ENCODE measurements at places on chromosomes 7 and 10.

- no peak for DNase-seq
Observed at GRCh38 chr10:110530131-110530831, 32.6 kb downstream of the DUSP5 start.

- no peak for DNase-seq
Observed at GRCh38 chr7:102320601-102321350, 34.1 kb downstream of the SH2B2 start.

DNA sequence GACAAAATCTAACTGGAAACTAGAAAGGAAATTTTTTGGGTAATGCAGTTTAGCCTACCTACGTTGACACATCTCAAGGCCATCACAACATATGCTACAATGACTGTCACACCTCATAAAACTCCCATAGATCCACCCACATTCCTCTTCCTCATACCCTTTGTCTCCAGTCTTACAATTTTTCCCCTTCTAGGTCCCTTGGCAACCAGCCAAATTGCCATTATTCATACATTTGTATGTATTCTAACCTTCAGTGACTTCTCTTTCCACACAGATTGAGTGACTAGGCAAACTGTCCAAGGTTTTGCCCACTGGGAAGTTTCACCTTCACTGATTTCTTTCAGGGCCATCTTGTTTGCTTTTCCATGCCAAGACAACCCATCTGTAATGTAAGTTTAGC lies 100.5 kb upstream of the TPK1 start:
- no peak for DNase-seq

GRCh38 chr7:111871283-111871682 lies 309.0 kb upstream of the IMMP2L start:
- DNase-seq, result no peak

Measured in stimulated activated CD8-positive, alpha-beta memory T cell treated with anti-CD3 and anti-CD28 coated beads, Interleukin-4, amount 100 ng/mL, for 1 hour (primary cell).